ENCODE measurements at places on chromosomes 7 and 10.

GRCh38 chr10:89250865-89251408 lies 638 bp downstream of the LIPA start:
- no peak for DNase-seq

- no peak for DNase-seq
Observed at GRCh38 chr10:64733980-64734379, 1212.8 kb downstream of the REEP3 start.

DNA sequence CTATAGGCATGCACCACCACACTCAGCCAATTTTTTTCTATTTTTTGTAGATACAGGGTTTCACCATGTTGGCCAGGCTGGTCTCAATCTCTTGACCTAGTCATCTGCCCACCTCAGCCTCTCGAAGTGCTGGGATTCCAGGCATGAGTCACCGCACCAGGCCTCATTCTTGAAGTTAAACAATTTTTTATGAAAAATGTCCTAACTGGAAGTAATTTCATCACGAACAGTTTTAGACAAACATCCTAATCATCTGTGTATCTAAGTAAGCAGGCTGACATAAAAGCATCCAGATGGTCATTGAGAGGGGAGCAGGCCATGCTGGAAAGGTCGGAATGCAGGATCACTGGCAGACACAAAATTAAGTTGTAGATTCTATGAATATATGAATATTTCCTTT lies 269.1 kb downstream of the ZMYND11 start:
- no peak for DNase-seq

GRCh38 chr10:16987206-16987621 lies 142.4 kb downstream of the CUBN start:
- no peak for DNase-seq

DNA sequence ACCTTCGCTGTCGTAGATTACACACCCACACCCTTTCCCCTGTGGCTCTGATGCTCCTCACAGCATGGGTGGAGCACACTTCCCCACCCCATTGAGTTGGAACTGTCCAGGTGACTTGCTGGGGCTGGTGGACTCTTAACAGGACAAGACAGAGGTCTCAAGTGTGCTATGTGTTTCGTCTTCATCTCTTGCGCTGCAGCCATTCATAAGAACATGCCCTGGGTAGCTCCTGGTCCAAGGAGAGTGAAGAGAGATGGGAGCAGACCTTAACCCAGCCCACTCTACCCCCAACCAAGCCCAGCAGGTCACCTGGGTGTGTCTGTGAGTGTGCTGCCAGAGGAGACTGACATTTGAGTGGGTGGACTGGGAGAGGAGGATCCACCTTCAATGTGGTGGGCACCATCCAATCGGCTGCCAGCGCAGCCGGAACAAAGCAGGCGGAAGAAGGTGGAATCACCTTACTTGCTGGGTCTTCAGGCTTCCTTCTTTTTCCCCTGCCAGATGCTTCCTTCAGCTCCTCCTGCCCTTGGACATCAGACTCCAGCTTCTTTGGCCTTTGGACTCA lies 112.4 kb downstream of the HTR5A start:
- no peak for DNase-seq

All from activated CD8-positive, alpha-beta memory T cell treated with anti-CD3 and anti-CD28 coated beads for 4 hours (primary cell).